ENCODE measurements at places on chromosomes 3 and 15. TPM values are rescaled to one million over a fixed set of nuclear protein-coding genes. Genes with fewer than 3 reads are reported as not detected.

- DNase-seq, result no peak
Observed at GRCh38 chr3:18345015-18345367, 80.1 kb downstream of the SATB1 start.

- no peak for DNase-seq
Observed at GRCh38 chr15:62165793-62166375, 799 bp upstream of the C2CD4B start.

GRCh38 chr3:37670961-37671483 is 190.7 kb upstream of the CTDSPL start:
- DNase-seq, result no peak

DNA sequence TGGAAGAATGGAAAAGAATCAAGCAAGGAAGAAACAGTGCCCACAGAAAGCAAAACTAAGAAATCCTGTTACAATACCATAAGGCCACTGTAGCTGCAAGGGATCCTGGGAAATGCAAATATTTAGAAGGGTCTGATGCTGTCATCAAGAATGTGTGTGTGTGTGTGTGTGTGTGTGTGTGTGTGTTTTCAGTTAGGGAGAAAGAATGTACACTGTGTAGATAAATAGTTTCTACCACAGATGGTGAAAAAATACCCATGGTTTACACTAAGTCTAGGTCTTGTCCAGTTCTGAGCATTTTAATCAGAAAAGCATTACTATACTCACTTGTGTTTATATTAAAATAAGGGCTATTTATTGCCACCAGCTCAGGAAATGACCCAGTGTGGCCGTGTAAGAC is 355.0 kb downstream of the RBMS3 start:
- no peak for DNase-seq

GRCh38 chr3:172268868-172269267 is 179.4 kb downstream of the GHSR start:
- DNase-seq, result no peak

GRCh38 chr3:177461765-177462164 is 264.5 kb upstream of the TBL1XR1 start:
- no peak for DNase-seq

DNA sequence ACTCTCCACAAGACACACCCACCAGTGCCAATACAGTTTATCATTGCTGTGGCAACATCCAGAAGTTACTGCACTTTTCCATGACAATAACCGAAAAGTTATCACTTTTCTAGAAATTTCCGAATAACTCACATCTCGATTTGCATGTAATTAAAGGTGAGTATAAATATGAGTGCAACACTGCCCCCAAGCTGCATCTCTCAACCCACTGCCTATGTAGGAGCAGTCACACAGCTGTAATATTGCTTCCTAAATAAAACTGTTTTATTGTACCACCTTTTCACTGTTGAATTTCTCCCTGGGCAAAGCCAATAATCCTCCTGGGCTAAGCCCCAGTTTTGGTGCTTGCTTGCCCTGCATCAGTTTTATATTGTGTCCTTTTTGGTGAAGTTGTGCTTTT is 601.0 kb upstream of the EPHA6 start:
- no peak for DNase-seq

- DNase-seq, result no peak
Observed at GRCh38 chr3:158837240-158837639, 35.4 kb downstream of the MFSD1 start.

DNA sequence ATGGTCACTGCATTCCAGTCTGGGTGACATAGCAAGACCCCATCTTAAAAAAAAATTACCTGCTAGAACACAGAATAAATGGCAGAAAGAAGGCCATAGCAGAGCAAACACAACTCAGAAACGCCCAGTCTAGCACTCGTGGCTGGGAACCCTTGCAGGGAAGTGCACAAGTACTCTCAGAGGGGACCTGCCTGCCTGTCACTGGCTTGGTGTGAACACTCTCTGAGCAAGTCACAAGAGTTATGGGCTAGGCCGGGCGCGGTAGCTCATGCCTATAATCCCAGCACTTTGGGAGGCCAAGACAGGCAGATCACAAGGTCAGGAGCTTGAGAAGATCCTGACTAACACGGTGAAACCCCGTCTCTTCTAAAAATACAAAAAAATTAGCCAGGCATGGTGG is 17.2 kb downstream of the SFMBT1 start:
- DNase-seq, result no peak

DNA sequence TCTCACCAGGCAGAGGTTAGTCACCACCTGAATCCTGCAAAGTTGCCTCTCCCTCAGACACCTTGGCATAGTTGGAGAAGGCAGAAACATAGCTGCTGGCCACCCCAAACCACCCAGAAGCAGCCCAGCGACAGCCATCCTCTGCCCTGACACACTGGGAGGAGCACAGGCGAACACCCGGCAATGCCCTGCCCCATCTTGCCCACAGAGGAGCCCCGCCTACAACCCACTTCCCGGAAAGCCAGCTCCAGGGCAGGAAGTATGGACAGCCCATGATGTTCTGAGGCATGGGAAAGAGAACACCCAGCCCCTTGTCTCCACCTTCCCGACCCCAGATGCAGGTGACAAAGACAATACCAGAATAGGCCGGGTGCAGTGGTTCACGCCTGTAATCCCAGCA is 12.6 kb upstream of the SHISA5 start:
- no peak for DNase-seq

DNA sequence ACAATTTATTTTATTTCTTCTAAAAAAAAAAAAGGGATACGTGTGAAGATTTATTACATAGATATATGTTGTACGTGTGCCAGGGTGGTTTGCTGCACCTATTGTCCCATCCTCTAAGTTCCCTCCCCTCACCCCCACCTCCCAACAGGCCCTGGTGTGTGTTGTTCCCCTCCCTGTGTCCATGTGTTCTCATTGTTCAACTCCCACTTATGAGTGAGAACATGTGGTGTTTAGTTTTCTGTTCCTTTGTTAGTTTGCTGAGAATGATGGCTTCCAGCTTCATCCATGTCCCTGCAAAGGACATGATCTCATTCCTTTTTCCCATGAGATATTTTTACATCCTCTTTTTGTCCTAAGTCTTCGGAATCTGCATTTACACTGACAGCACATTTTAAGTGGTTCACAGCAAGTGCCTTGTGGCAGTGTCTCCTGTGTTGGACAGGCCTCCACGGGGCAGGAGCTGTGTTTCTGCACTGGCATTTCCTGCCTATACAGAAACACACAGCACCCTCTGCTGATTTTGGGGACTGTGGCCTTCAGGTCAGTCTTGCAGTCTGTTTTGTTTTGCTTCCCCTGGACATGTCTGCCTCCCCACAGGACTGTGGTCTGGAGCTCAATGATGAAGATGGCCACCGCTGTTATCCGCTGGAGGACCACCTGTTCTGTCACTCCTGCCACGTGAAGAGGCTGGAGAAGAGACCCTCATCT is 12.7 kb upstream of the SACM1L start:
- no peak for DNase-seq

DNA sequence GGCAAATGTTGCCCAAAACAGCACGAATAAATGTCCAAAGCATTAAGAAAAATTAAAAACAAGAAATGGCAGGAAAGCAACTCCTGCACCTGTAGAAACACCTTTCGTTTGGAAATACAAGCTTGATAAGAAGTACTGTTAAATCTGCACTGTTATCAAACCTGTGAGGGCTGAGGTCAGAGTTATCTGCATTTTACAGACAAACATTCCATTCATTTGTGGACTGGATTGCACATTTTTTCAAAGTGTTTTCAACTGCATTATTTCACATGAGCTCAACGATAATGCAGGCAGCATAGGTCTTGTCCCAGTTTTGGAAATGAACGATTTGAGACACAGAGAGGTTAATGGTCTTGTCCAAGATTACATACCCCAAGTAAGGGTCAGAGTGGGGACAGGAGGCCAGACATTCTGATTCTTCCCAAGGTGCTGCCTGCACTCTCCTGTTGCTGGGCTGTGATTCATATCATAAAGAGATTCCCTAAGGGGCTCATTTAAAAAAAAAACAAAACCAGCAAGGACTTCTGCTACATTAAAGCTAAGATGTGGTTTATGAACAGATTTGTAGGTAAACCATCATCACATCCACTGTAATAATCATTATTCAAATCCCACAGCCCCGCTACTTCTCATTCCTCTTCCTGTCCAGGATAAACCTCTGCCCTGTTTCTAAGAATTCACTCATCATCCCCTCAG is 13.0 kb downstream of the GUCA1C start:
- DNase-seq, result no peak

- DNase-seq, result no peak
Observed at GRCh38 chr3:159340877-159341500, 539.1 kb downstream of the MFSD1 start.

GRCh38 chr15:25743548-25744275 is 119.4 kb downstream of the ATP10A start:
- DNase-seq, result no peak

DNA sequence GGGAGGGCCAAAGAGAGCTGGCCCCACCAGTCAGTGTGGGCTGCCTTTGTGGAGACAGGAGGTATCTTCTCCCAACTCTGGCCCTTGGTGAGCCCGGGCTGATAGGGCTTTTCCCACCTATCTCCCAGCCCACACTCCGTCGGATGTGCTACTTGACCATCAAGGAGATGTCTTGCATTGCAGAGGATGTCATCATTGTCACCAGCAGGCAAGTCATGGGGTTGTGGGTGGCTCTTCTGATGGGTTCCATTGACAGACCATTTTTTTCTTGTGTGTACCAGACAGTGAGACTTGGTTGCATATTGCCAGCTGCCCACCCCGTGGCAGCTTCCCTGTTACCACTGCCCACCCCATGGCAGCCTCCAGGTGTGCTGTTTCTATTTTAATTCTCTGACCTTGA is 3.3 kb downstream of the COPG1 start:
- DNase-seq, result no peak

- no peak for DNase-seq
Observed at GRCh38 chr15:24962880-24963279, 8.1 kb downstream of the SNRPN start.

DNA sequence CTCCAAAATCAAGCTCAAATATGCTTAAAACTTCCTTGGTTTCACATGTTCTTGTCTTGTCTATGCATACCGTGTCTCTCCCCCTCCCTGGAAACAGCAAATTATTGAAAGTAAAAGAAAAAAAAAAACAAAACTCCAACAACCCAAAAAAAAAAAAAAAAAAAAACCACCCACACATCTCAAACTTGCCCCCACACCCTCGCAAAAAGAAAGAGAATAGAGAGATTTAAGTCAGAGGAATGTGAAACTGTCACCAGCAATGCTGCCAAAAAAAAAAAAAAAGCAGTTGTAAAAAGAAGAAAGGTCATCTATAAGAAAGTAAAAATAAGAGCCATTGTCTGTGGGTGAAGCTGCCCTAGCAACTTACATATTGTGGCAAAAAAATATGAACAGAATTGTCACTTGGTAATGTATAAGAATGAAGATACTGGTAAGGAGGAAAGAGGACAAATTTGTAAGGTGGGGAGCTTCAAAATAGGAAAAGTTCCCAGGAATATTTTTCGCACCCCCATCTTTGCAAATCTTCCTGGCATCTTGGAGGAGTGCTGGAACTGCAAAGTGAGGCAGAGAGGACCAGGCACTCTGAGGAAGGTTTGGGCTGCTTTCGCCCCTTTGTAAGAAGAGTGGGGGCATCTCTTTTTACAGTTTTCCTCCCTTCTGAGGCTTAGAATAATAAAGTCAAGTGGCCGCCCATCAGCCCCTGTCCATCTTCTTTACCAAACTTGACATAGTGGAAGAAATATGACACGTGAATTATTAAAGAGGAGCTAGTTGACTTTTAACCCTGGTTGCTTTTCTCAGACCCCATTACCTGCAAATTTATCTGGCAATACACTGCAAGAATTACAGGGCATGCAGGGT is 81.8 kb downstream of the NR2F2 start:
- no peak for DNase-seq

- DNase-seq, result peak; percentile 19
Observed at GRCh38 chr15:77075528-77075927, 4.6 kb upstream of the TSPAN3 start.

The IGSF10 gene
- total RNA-seq, result 3.3 TPM

The FSD2 gene
- total RNA-seq, result not detected

The ATP13A5 gene
- not detected for total RNA-seq

The STOML1 gene
- 15.0 TPM for total RNA-seq

The TMIE gene
- 1.0 TPM for total RNA-seq

The GABRR3 gene
- total RNA-seq, result 0.10 TPM

The SMCO1 gene
- total RNA-seq, result not detected
